ENCODE measurements at places on chromosomes 7 and 10.

DNA sequence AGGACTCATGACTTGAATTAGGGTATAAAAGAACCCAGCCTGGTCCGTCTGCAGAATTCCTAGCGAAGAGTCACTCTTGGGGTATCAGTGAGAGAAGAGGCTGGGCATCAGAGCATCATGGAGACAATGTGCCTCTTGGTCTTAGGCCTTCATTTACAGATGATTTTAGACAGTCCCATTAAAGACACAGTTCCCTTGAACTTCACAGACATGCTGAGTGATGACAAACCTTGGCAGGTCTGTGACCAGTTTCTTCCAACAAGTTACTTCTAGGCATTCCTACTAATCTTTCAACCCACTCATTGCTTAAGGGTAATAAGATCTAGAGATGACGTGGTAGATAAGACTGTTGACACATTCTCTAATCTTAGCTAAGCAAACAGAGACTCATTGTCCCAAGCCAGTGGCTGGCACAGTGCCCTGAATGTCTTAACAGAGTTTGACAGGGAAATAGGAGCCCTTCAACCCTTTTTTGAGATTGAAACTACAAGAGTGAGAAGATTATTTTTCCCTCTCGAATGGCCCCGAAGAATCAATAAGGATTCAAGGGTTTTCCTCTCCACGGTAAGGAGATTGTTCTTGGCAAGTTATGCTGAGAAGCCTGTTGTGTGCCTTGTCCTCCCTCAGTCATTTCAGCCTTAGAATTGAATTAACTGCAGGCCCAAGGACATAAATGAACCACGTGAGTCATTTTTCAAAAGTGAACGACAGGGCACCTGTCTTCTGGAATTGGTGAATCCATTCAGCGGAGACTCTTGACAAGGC is 281.1 kb downstream of the CCDC3 start:
- no peak for DNase-seq

GRCh38 chr10:4470231-4470835 is 355.7 kb upstream of the AKR1E2 start:
- no peak for DNase-seq

DNA sequence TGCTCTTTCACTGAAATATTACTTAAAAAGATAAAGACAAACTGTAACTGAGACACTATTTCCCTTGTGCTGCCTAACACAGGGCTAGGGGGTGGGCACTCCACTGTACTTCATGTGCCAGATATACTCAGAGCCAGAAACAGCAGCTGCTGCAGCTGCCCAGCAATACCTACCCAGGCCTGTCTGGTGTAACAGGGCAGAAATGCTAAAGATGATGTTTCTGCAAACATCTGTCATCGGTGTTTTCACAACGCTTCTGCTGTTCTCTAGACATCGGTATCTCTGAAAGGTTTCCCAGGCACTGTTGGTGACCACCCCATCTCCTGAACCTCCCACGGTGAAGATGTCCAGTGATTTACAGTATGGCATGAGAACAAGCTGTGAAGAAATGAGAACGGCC is 42.7 kb downstream of the LAMB1 start:
- DNase-seq = no peak

DNA sequence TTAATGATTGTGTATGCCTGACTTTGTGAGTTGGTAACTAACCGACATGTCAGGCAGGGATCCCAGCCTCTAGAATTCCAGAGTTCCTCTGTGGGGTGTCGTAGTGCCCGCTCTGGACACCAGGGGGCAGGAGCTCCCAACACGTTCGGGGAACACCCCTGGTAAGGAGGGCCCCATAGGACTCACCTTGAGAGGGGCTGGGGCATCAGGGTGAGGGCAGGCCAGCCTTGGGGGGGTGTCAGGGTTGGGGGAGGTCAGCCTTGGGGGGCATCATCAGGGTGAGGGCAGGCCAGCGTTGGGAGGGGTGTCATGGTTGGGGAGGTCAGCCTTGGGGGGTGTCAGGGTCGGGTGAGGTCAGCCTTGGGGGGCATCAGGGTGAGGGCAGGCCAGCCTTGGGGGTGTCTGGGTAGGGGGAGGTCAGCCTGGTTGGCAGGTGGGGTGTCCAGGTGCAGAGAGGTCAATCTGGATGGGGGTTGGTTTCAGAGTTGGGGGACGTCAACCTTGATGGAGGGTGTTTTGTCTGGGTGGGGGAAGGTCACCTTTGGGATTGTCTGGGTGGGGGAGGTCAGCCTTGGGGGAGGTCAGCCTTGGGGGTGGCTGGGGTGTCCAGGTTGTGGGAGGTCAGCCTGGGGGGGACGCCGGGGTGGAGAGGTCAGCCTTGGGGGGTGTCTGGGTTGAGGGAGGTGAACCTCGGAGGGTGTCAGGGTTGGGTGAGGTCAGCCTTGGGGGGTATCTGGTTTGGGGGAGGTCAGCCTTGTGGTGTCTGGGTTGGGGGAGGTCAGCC is 45.6 kb upstream of the SUN1 start:
- DNase-seq = peak; percentile 79

DNA sequence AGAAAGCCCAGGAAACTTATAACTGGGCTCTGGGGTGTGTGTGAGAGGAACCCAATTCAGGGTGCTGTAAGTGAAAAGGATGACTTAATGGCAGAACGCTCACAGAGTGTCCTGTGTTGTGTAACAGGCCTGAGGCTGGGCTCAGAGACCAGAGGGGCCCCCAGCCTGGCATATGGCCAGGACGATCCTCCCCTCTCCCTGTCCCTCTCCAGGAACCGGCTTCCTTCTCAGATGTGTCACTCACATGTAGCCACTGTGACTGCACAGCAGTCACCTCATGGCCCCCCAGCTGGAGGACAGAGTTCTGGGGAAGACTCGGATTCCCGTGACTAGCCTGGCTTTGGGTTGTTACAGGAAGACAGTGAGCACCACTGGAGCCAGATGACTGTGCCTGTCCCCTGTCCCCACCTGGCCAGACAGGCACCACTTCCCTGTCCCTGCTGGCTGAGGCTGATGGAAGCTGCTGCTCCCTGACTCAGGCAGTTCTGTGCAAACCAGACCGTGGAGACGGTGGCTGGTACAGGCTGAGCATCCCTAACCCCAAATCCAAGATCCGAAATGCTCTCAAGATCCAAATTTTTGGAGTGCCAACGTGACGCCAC is 220.5 kb downstream of the MLLT10 start:
- DNase-seq = no peak

DNA sequence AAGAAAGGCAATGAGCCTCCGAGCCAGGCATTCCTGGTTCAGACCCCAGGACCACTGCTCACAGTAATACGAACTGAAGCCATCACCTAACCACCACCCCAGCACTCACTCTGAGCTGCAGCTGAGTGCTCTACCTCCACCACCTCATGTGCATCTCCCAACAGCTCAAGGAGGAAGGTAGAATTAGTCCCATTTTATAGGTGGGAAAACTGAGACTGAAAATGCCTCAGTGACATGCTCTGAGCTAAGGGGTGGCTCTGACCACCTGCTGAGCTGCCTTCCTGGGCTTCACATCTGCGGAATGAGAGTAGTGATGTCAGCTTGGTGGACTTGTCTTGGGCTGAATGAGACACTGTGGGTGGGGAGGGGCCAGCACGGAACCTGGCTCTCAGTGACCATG is 159.7 kb upstream of the UNC5B start:
- no peak for DNase-seq

- no peak for DNase-seq
Observed at GRCh38 chr7:44678471-44679179, 70.0 kb upstream of the ZMIZ2 start.

- no peak for DNase-seq
Observed at GRCh38 chr7:155843426-155844018, 31.3 kb upstream of the SHH start.

DNA sequence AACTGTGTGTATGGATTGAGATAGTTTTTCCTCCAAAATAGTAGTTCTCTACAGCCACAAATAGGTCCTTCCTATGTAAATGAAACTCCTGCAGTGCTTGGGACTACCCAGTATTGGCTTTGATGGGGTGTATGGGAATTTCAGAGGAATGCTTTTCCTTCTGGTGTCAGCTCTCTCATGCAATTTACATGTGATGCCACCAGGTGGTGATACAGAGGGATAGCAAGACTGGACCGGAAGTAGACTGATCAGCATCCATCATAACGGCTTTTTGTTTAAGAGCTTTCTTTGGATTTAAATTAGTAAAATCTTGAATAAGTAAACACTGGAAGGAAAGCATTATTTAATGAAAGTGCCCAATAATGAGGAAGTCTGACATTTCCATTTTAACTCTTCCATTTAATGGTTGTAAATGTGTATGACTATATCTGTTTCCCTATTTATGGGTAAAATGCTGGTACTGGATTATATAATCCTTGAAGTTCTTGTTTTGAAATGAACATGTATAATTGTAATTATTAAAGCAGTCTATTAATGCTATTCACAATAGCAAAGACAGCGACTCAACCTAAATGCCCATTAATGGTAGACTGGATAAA is 22.7 kb downstream of the DYNC1I1 start:
- DNase-seq = no peak

DNA sequence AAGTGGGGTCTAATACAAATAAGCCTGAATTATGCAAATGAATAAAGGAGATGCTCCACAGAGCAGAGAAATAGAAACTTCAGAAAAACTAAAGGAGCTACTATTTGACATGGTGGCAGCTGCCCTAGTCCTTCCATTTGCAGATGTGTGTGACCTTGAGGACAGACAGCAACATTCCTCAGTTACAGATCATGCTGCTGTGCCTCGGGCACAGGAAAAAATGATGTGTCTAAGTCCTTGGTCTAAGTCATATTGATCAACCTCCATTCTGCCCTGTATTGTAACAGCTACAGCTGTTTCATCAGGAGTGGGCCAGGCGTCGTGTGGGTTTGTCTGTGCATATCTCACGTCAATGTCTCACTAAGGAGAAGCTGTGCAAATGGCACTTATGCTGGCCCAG is 710.4 kb downstream of the TNS3 start:
- DNase-seq = no peak

DNA sequence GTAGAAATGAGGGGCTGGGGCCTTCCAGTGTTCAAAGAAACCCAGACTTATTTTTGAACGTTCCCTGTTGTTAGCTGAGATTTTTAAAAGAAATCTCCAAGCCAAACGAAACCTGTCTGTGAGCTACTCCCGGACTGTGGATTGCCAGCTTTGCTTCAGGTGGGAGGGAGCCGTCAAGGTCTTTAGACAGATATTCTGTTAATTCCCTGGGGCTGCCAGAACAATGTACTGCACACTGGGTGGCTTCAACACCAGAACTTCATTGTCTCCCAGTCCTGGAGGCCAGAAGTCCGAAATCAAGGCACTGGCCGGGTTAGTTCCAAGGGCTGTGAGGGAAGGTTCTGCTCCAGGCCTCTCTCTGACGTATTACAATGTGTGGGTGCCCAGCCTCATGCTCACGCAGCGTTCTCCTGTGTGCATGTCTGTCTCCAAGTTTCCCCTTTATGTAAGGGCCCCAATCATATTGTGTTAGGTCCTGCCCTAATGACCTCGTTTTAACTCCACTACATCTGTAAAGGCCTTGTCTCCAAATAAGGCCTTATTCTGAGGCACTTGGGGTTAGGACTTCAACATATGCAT is 60.0 kb upstream of the GJD4 start:
- DNase-seq = no peak

All from CD8-positive, alpha-beta T cell (primary cell).